ENCODE measurements at places on chromosomes 3 and 15.

- no peak for DNase-seq
These were observed 70.2 kb upstream of the TPRG1 start for GRCh38 chr3:189101594-189101993.

- no peak for DNase-seq
These were observed 43.7 kb upstream of the CD47 start for GRCh38 chr3:108134555-108134880.

GRCh38 chr3:67692621-67693020 lies 38.2 kb upstream of the SUCLG2 start:
- DNase-seq = no peak

- DNase-seq = no peak
These were observed 30.3 kb upstream of the ZNF385D start for GRCh38 chr3:21781355-21781754.

GRCh38 chr3:135889443-135889842 lies 76.1 kb upstream of the PPP2R3A start:
- no peak for DNase-seq

- no peak for DNase-seq
These were observed 91.7 kb upstream of the GOLGA6L4 start for GRCh38 chr15:84143753-84144314.

DNA sequence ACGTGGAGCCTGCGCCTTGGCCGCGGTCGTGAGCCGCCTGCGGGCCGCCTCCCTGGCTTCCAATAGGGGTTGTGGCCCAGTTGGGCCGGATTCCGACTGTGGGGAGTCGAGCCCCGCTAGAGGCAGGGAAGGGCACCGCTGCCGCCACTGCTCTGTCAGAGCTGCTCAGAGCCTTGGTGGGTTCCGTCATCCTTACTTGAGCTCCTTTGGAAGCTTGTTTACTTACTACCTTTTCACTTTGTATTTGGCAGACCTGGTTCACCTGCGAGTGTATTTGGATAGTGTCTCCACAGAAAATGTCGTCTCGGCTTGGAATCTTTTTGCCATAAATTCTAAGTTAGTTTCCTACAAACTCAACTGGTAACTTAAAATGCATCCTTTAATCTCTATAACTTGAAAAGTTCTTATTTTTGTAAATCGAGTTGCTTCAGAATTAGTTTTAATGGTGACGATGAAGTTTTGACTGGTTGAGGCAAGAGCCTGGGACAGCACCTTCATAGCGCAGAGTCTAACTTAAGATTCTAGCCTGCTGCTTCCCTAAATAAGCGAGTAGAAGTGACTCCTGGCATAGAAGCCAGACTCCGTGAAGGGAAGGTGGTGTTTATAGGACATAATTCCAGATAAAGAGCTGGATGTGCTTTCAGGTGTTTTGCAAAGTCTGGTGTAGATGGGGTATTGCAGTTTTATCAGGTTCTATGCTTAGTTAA lies 800 bp downstream of the DAG1 start:
- DNase-seq = no peak

DNA sequence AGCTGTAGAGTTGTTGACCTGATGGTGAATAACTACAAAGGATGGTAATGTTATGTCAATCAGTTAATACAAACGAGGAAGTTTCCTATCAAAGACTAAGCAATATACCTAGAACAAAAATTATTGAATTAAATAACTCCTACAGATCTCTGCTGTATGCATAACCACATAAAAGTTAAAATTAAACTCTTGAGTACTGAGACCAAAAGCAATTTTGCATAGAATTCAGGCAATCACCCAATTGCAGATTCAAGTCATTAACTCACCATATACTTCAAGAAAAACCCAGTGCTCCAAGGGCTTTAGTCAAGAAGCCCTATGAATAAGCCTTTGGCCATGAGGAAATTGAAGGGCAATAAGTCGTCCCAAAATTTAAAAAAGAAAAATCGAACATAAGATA lies 518.8 kb downstream of the MECOM start:
- DNase-seq = no peak

- DNase-seq = no peak
These were observed 18.1 kb upstream of the ATP13A3 start for GRCh38 chr3:194504861-194505260.

GRCh38 chr3:185280572-185281365 lies 26.9 kb upstream of the EHHADH start:
- no peak for DNase-seq

DNA sequence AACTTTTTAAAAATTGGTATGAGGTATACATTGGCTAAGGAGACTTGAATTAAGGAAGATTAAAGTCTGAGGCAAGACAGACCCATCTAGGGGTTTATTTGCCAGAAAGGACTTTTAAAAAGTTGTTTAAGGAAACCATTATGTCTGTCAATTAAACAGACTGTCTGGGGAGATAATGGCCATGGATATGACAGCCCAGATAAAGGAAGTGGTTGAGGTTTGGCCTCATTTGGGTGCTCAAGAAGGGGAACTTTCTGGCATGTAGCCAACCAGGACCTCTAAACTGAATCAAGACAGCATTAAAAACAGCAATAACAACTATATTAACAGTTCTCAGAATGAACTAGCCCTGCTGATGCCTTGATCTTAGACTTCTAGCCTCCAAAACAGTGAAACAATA lies 9.9 kb upstream of the CD200R1L start:
- no peak for DNase-seq

DNA sequence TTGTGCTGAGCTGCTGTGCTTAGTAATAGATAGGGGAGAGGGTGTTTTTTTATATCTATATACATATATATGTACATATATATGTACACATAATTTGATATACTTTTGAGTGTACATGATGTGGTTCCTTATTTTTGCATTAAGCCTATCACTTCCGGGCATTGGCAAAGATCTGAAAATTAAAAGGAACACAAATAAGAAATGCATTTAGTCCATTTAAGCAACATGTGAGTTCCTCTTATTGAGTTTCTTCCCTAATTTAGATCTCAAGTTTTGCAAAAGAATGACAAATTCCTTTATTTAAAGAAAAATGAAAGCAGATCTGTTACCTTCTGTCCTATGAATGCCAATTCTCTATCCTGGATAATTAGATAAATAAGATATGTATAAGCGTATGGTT lies 435.1 kb downstream of the LPP start:
- DNase-seq = no peak

- DNase-seq = no peak
These were observed 12.0 kb upstream of the ACAD9 start for GRCh38 chr3:128867200-128868125.

DNA sequence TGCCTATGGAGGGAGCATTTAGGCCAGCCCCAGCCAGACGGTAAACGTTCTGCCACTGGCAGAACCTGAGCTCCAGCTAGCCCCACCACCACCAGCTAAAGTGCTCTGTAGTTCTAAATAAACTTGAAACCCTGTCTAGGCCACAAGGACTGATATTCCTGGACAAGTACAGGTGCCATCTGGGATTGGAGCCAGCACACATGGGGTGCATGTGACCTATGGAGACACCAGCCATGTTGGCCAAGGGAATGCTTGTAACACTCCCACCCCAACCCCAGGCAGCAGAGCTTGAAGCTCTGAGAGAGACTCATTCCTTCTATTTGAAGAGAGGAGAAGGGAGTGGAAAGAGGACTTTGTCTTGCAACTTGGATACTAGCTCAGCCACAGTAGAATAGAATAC lies 284.5 kb upstream of the DCBLD2 start:
- no peak for DNase-seq

DNA sequence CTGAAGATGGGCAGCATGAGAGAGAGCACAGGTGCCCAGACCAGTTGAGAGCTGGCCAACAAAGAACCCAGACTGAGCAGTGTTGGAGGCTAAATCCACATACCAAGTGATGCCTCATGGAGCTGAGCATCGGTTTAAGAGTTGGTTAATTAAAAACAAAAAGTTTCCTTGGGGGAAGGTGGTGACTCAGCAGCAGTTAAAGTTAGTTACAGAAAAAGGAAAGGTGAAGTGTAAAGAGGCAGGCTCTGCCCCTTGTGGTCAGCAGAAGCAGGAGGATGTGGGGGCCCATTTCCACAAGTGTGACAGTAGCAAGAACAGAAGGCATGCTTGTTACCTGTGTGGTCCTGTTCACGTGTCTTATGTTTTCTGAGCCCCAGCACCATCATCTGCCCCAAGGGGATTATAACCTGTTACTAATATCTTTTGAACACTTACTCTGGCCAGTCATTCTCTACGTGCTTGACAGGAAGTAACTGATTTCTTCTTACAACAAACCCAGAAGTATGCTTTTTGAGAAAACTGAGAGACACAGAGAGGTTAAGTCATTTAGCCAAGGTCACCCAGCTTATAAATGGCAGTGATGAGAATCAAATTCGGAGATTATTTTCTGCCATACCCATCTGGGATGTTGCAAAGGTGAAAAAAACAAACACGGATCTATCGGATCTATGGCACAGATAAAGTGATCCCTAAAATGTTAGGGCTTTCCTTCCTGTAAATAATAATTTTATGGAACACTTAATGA lies 91.0 kb downstream of the EPHB1 start:
- no peak for DNase-seq

- DNase-seq = no peak
These were observed 58.5 kb downstream of the MBNL1 start for GRCh38 chr3:152327203-152327602.

GRCh38 chr3:71857956-71858355 lies 73.0 kb upstream of the PROK2 start:
- DNase-seq = no peak

GRCh38 chr3:18232317-18232716 lies 192.8 kb downstream of the SATB1 start:
- no peak for DNase-seq

GRCh38 chr15:63539998-63540397 lies 35.6 kb downstream of the USP3 start:
- no peak for DNase-seq

DNA sequence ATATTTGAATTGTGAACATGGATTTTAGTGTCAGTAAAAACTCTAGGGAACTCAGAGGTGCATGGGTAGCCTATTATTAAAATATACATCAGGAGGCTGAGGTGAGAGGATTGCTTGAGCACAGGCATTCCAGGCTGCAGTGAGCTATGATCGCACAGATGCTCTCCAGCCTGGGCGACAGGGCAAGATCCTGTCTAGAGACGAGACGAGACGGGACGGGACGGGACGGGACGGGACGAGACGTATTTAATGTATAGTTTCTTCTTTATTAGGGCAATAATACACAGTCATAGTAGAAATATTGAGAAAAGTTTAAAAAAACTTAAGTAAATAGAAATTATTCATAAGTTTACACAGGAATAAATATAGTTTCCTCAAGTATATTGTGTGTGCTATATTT lies 89.3 kb downstream of the DIPK2A start:
- no peak for DNase-seq

DNA sequence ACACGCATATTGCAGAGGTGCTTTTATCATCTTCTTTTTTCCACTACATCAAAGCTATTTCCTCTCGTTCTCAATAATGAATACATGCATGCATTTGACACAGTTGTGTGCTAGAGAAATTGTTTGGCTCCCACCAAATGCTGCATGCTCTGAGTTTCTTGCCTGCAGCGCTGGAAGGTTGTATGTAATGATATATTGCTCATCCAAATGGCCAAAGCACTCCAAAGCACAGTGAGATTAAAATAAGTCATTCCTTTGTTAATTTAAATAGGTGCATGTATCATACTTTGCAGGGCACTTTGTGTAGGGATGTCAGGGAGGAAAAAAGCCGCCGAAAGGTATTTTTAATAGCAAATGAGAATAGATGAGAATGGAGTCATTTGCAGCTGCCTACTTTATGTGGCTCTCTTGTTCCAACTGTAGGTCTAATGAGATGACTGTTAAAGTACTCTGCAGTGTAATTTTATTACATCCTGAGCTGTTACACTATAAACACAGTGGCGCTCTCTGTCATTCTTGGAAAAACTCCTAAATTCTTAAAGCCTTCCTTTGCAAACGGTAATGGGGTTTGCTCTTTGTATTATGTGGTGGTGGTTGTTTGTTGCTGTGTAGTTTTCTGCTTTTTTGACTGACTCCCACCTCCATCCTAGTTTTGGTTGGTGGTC lies 56.9 kb upstream of the SKOR1 start:
- DNase-seq = no peak

- no peak for DNase-seq
These were observed 95.1 kb upstream of the PHLDB2 start for GRCh38 chr3:111763968-111764367.

DNA sequence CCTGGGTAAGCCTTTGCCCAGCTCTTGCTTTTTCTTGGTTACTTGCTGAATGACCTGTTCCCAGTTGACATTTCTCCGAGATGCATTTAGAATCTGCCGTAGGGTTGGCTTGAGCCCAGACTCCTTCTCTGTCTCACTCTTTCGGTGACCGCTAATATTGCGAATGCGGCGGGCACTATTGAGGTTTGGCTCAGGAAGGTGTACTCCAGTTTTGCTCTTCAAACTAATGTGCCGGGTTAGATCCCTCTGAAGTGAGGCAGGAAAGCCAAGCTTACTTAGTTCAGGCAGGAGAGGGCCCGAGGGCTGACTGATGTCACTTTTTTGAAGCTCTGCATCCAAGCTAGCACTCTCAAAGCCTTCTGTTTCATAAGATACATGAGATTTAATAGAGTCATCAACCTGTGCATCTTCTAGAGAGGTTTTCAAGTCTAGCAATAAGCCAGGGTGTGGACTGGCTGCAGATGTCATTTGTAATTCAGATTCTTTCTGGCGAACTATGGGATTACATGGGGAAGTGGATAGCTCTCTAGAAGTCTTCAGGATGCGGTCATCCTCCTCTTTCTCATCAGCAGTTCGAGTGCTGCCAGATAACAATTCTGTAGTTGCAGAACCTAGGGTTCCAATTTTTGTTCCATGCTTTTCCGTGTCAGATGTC lies 41.0 kb downstream of the ZNF106 start:
- no peak for DNase-seq

- DNase-seq = no peak
These were observed 571.0 kb downstream of the FGF12 start for GRCh38 chr3:192156382-192156781.
